ENCODE measurements at places on chromosomes 1 and 21.

- DNase-seq: no peak
These were observed 10.6 kb upstream of the NGF start for GRCh38 chr1:115348636-115349035.

DNA sequence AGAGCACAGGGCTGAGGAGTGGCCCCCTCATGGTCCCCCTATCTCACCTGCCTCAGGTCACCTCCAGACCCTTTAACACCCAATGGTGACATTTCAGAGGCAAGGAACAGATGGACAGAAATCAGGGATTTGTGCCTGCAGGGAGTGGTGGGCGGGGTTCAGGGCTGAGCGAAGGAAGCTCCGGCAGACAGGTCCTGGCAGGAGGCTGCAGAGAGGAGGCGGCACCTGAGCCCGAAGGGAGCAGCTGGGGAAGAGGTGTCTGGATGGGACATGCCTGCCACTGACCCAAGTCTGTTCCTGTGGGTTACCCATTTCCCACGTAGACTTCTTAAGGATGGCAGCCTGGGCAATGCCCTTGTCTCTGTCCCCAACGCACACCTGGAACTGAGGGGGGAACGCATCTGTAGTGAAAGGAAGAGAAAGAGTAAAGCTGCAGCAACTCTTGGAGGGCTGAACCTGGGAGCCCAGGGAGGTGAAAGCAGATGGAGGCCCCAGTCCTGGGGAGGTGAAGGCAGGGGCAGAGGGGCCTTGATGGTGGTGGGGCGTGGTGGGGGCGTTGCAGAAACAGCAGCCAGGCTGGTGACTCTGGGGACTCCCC is 61.6 kb upstream of the ADARB1 start:
- no peak for DNase-seq

DNA sequence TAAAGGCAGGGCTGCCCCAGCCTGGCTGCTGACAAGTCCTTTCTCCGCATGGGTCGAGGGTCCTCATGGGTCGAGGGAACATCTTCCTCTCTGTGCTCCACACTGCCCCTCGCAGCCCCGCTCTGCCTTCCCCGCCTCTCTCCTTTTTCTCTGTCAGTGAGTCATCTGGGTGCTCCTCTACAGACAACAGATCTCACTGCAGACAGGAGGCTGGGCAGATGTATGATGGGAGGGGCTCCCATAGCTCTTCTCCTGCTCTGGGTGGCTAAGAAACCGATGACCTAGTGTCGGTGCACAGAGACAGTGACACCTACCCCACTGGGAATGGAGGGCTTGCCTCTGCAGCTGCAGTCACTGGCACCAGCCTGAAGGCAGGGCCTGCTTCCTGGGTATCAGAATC is 5.5 kb downstream of the KCNA10 start:
- DNase-seq: no peak

GRCh38 chr1:153341431-153341934 is 7.2 kb downstream of the PGLYRP4 start:
- no peak for DNase-seq

DNA sequence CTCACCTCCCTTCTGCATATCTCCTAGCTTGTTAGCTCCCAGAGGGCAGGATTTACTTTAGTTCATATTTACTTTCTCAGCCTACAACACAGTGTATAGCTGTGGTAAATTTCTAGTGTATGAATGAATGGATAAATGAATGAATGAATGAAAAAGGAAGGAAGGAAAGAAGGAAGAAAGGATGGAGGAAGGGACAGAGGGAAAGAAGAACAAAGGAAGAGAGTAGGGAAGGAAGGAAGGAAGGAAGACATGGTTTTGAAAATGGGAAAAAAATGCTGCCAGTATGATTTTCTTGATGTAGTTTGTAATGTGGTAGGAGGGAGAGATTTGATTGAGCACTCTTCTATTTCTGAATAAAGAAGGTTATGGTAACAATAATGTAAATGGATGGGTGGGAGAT is 47.0 kb downstream of the LAMC2 start:
- no peak for DNase-seq

- no peak for DNase-seq
These were observed 7.9 kb downstream of the LEFTY2 start for GRCh38 chr1:225933072-225933471.

DNA sequence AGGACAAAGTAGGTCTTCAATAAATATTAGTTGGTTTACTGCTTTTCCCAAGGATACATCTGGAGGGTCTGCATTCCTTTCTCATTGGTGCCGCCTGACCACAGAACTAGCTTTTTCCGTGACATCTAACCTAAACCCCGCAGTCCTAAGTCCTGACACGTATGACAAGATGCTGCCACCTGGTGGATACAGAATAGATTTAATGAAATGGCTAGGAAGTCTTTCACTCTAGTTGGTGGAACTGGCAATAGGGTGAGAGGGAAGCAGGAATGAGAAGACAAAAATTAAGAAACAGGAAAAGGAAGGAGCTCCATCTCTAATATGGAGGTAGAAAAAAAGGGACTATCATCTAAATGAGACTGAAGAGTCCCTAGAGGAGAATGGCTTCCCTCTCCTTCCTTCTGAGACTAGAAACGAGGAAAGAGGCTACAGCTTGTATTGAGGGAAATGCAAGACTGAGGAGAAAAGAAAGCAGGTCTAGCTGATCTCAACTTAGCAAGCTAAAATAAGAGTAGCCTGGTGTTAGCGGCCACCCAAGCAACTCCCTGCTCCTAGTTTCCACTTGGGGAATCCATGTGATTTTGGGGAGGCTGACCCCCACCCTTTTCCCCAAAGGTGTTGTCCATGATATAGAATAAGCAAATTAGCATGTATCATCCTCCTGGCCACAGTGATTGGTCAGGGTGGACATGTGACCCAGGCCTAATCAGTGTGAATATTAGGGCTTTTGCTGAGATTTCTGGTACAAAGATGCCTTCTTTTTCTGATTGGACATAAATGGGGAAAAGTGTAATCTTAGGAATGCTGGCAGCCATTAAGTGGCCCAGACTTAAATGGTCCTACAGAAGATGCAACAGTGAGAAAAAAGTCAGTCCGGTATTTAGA is 5.9 kb downstream of the RFX5 start:
- peak; percentile 47 for DNase-seq

DNA sequence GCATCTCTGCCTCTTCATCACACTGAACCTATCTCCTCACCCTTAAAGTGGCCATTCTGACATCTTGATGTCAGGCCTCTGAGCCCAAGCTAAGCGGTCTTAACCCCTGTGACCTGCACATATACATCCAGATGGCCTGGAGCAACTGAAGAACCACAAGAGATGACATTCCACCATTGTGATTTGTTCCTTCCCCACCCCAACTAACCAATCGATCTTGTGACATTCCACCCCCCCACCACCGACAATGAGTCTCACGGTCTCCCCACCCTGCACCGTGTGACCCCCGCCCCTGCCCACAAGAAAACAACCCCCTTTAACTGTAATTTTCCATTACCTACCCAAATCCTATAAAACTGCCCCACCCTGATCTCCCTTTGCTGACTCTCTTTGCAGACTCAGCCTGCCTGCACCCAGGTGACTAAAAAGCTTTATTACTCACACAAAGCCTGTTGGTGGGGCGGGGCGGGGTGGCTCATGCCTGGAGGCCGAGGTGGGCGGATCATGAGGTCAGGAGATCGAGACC is 21.0 kb upstream of the PINK1 start:
- DNase-seq: no peak

GRCh38 chr1:107935396-107936064 is 29.4 kb downstream of the VAV3 start:
- peak; percentile 68 for DNase-seq

DNA sequence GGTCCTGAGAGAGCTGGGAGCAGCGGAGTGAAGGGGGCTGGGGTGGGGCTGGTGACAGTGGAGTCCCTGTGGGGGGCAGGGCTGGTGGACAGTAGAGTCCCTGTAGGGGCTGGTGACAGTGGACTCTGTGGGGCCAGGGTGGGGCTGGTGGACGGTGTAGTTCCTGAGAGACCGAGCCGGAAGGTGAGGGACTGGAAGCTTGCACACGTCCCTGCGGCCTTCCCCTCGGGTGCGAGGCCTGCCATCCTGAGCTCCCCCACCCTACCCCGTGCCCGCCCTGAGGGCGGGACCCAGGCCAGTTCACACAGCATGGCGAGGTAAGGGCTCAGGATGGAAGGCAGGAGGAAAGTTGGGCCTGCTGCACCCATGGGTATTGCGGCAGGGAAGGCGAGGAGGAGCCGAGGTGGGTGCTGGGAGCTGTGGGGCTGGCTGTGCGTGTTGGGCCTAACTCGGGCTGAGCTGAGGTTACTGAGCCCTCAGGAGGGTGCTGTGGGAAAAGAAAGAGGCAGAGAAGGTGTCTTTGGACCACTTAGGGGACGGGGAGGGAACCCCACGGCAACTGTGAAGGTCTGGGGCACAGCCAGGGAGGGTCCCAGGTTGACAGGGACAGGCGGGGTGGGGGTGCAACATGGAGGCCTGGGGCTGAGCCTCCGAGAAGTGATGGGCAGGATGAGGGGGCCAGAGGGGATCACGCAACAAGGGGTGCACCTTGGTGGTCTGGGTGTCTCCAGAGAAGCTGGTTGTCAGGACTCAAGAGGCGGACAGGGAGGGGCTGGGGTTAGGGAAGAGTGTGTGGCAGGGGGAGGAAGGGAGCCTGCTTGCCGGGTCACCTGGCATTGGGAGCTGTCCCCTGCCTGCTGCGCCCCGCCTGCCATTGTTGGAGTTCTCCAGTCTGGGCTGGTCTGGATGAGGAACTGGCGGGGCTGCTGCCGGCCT is 60.8 kb downstream of the PRKCZ start:
- DNase-seq: no peak

GRCh38 chr1:10025354-10025753 is 7.4 kb upstream of the UBE4B start:
- no peak for DNase-seq

GRCh38 chr1:19457607-19458006 is 27.7 kb downstream of the CAPZB start:
- no peak for DNase-seq

- no peak for DNase-seq
These were observed 79.4 kb downstream of the CAPZB start for GRCh38 chr1:19405761-19406487.

GRCh38 chr1:181383695-181384094 is 99.6 kb upstream of the CACNA1E start:
- DNase-seq: no peak

DNA sequence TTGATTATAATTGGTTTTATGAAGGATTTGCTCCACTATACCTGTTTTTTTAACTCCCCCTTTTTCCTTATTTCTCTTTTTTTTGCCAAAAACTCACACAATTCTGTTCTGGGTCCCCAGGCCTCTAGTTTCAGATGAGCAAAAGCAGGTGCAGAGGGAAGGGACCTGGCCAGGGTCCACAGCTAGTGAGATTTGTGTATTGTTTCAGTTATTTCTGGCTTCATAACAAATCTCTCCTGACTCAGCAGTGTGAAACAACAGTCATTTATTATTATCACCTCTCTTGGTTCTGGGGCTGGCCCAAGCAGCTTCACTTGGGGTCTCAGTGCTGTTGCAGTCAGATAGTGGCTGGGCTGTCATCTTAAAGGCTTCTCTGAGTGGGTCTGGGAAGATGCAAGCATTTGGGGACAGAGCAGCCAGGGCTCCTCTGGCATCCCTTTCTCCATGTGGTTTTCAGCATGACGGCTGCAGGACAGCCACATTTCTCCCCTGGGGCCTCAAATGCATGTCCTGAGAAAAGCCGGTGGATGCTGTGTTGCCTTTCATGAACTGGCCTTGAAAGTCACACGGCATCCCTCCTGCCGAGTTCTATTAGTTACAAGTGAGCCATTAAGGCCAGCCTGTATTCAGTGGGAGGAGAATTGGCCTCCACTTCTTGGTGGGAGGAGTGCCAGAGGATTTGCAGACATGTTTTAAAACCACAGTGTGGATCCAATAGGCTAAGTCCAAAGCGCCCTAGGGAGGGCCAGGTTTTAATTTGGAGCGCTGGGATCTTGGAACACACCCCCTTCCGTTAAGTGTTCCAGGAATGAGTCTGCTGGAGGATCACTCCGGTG is 137.1 kb downstream of the CAMTA1 start:
- DNase-seq: no peak

DNA sequence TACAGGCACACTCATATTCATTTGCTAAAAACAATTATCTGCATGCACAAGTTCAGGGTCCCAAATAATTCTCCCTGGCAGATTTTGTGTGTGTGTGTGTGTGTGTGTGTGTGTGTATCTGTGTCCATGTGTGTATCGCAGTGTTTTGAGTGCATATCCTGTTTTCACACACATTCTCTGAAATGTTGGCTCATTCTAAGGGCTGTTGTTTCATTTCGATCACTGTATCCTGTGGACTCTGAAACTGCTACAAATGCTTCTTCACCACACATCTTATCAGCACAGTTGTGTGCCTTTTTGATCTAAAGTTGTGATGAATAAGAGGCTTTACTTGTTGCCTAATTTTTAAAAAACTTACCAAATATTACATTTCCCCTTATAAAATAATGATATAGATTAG is 34.6 kb downstream of the NR5A2 start:
- no peak for DNase-seq

- DNase-seq: no peak
These were observed 446.0 kb upstream of the LRRC7 start for GRCh38 chr1:69121723-69122122.

Measured in activated CD4-positive, alpha-beta T cell treated with anti-CD3 and anti-CD28 coated beads for 48 hours (primary cell).